Activated naive CD8-positive, alpha-beta T cell treated with anti-CD3 and anti-CD28 coated beads, Interleukin-2, amount 10 ng/mL, durations not matched to agents 7 days and 5 days (primary cell): ENCODE measurements at places on chromosomes 11 and 22. TPM values are rescaled to one million over a fixed set of nuclear protein-coding genes. Genes with fewer than 3 reads are reported as not detected.

Gene MS4A4E
- not detected for total RNA-seq

Gene CRYBA4
- not detected for total RNA-seq

Gene CLDN5
- total RNA-seq, result not detected

Gene OR8B4
- not detected for total RNA-seq

Gene NPAS4
- total RNA-seq, result 0.23 TPM

Gene RIBC2
- 11.2 TPM for total RNA-seq

Gene OR10D3
- not detected for total RNA-seq

Gene TNNI2
- 0.67 TPM for total RNA-seq

- H3K4me3 ChIP-seq, result no peak overlapping the region
- DNase-seq, result no peak
- H3K36me3 ChIP-seq, result no peaks in the 10 kb centered on the region
- no peaks in the 10 kb centered on the region for H3K27me3 ChIP-seq
- H3K27ac ChIP-seq, result no peak overlapping the region
- H3K4me1 ChIP-seq, result no peaks in the 10 kb centered on the region
These were observed 1086.8 kb downstream of the BRD1 start for GRCh38 chr22:48740731-48741405.

GRCh38 chr11:10937385-10937771 is 79.5 kb upstream of the ZBED5 start:
- no peak for DNase-seq
- peaks cover 6% of the 10 kb centered on the region for H3K4me1 ChIP-seq
- H3K36me3 ChIP-seq, result no peaks in the 10 kb centered on the region
- H3K27ac ChIP-seq, result no peak overlapping the region

DNA sequence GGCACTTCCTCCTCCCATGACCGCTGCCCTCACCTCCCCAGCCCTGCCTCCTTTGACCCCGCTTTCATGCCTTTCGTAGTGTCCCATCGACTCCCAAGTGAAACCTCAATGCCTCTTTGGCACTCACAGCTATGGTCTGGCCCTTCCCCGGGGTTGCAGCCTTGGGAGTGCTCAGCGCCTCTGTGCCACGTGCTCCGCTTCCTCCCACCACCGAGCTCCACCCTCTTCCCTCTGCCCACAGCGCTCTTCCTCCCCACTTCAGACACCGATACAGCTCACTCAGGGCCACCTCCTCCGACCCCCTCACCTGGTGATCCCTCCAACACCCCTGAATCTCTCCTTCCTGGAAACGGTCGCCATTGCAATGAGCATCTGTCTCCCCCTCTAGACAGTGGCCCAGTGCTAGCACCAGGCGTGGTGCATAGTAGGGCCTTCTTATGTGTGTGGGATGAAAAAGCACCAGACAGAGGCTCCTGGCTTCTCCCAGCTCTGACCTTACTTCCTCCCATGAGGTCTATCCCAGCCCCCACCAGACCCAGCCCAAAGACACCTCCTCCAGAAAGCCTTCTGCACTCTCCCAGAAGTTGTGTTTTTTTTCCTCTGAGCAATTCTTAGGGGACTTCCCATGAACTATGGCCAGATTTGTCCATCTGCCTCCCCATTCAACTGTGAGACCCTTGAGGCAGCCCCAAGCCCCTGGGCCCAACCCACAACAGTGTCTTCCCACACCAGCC is 16.4 kb upstream of the SCGB1A1 start:
- peak; percentile 72 for DNase-seq
- H3K36me3 ChIP-seq, result no peaks in the 10 kb centered on the region
- H3K4me3 ChIP-seq, result peak overlapping the region; percentile 76
- H3K27me3 ChIP-seq, result no peaks in the 10 kb centered on the region

DNA sequence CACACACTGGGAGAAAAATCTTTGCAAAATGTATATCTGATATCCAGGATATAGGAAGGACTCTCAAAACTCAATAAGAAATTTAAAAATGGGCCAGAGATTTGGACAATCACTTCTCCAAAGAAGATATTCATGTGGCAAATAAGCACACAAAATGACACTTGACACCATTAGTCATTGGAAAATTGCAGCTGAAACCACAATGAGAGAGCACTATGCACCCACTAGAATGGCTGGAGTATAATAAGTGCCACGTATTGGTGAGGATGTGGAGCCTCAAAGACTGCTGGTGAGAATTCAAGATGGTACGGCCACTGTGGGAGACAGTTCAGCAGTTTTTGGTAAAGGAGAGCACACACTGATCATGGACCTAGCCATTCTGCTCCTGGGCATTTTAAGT is 12.8 kb upstream of the OSBPL5 start:
- no peak for DNase-seq
- H3K27me3 ChIP-seq, result no peaks in the 10 kb centered on the region
- H3K36me3 ChIP-seq, result peaks cover 3% of the 10 kb centered on the region
- no peak overlapping the region for H3K4me3 ChIP-seq

DNA sequence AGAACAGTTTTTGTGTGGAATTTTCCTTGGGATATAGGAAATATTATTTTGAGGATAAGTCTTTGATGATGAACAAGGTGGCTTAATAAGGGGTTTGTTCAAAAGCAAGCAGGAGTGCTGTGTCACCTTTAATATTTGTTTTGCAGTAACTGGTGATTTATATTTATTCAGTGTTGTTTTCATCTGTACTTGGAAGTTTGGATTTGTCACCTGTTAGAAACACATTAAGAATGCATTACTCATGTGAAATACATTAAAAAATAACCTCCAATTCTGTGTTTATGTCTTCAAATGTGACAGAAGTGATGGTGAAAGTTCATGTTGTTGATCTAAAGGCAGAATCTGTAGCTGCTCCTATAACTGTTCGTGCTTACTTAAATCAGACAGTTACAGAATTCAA is 70.5 kb downstream of the DKK3 start:
- DNase-seq, result no peak
- no peak overlapping the region for H3K27ac ChIP-seq
- no peak overlapping the region for H3K4me3 ChIP-seq
- H3K27me3 ChIP-seq, result no peaks in the 10 kb centered on the region

DNA sequence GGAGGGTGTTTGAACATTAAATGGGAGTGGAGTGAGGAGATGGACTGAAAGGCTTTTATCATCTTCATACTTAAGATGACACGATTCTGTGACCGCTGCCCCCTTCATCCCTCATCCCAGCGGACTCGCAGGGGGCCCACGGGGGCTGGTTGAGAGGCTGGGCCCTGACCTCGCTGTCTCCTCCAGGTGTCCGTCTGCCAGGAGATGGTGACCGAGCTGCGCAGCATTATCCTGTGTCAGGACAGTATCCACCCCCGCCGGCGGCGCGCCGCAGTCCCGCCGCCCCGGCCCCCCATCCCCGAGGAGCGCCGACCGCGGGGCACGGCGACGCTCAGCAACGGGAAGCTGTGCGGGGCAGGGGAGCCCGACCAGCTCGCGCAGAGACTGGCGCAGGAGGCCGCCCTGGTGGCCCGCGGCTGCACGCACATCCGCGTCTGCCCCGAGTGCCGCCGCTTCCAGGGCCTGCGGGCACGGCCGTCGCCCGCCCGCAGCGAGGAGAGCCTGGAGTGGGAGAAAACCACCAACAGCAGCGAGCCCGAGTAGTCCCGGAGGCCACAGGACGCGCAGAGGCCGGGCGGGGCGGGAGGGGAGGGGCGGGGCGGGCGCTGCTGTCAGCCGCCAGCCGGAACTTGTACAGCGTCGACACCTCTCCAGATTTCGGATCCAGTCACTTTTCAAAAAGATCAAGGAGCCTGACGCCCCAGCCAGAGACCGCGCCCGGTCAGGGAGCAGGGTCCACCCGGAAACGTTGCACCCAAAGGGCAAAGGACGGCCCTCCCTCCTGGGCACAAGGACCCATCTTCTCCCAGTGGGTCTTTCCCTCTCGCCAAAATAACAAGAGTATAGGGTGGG is 38.0 kb upstream of the TBCEL start:
- DNase-seq, result peak; percentile 64
- H3K27ac ChIP-seq, result no peak overlapping the region
- peak overlapping the region; percentile 52 for H3K4me3 ChIP-seq

- H3K36me3 ChIP-seq, result no peaks in the 10 kb centered on the region
- no peak overlapping the region for H3K4me3 ChIP-seq
- peaks cover 2% of the 10 kb centered on the region for H3K27me3 ChIP-seq
- no peak overlapping the region for H3K27ac ChIP-seq
These were observed 2.9 kb upstream of the SGSM1 start for GRCh38 chr22:24803064-24803542.

- no peaks in the 10 kb centered on the region for H3K4me1 ChIP-seq
- no peaks in the 10 kb centered on the region for H3K36me3 ChIP-seq
- no peak overlapping the region for H3K27ac ChIP-seq
- no peaks in the 10 kb centered on the region for H3K27me3 ChIP-seq
- DNase-seq, result no peak
These were observed 17.9 kb downstream of the SWAP70 start for GRCh38 chr11:9681583-9682372.

DNA sequence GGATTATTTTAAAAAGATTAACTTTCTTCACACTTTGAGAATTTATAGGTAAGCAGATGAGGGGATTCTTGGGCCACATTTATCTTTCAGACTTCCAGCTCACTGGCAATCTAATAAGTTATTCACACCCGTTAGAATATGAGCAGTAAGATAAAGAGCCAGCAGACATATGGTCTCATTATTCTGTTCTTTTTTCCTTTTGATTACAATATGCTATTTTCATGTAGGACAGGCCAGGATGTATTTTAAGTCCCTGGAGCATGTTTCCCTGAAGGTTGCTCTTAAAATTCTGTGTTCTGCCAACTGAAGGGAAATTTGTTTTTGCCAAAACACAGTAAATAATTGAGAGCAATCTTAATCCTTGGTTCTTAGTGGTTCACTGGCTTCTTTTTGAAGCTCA is 22.2 kb downstream of the PDHX start:
- peaks cover 15% of the 10 kb centered on the region for H3K4me1 ChIP-seq
- no peak overlapping the region for H3K27ac ChIP-seq
- H3K27me3 ChIP-seq, result no peaks in the 10 kb centered on the region
- H3K4me3 ChIP-seq, result no peak overlapping the region
- peaks cover 21% of the 10 kb centered on the region for H3K36me3 ChIP-seq

DNA sequence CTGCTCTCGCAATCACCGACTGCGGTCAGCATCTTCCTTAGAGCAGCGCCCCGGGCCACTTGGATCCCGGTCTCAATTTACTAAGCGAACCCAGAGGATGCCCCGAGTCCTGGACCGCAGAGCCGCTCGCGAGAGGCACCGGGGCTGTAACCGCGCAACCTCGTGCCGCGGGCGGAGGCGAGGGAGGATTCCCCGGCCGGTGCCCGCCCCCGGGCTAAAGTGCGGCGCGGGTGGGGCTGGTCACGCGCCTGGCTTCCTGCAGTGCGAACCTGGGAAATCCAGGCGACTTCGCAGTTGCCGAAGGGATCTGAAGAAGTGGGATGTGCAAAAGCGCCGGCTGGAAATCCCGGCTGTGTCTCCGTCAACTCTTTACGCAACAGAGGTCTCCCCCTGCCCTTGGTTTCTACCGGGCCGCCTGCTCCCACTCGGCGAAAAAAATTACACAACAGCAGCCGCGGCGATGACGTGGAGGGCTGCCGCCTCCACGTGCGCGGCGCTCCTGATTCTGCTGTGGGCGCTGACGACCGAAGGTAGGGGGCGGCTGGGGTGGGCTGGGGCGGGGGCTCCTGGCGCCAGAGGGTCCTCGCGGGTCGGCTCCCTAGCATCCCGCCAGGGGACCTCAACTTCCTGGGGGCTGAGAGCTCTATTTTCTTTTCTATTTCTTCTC is at the start of gene NCR3LG1:
NCR3LG1 (plus strand) TSS at position 291 of the 667 bp plus-strand sequence; CDS start at position 461, 170 bp downstream.
- peak; percentile 71 for DNase-seq
- H3K4me1 ChIP-seq, result peaks cover 28% of the 10 kb centered on the region
- peaks cover 12% of the 10 kb centered on the region for H3K36me3 ChIP-seq

GRCh38 chr22:43566021-43566420 is 154.2 kb downstream of the MPPED1 start:
- no peaks in the 10 kb centered on the region for H3K4me1 ChIP-seq
- H3K27ac ChIP-seq, result no peak overlapping the region
- no peaks in the 10 kb centered on the region for H3K36me3 ChIP-seq
- no peaks in the 10 kb centered on the region for H3K27me3 ChIP-seq
- no peak overlapping the region for H3K4me3 ChIP-seq

DNA sequence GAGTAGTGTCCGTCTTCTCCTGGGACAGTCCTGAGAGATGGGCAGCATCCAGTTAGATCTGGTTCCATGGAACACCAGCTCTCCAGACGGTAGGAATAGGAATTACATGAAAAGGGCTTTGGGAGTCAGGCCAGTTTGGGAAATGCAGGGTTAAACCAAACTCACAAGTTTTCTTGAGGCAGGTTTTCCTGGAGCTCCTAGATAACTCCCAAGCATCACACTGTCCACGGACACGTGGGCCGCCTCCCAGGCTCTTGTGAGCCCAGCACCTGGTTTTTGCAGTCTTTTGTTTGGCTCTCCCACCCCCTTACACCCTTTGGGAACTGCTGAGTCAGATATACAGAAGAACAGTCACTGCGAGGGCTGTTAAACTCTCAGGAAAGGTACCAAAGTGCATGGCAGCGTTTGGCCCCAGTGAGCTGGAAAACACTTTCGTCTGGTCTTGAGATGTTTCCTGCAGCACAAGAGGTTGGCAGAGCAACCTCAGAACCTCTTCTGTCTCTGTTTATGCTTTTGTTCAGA is 90.0 kb downstream of the BCR start:
- no peaks in the 10 kb centered on the region for H3K27me3 ChIP-seq
- peaks cover 7% of the 10 kb centered on the region for H3K4me1 ChIP-seq
- no peak overlapping the region for H3K4me3 ChIP-seq
- no peak for DNase-seq
- H3K36me3 ChIP-seq, result peaks cover 1% of the 10 kb centered on the region

DNA sequence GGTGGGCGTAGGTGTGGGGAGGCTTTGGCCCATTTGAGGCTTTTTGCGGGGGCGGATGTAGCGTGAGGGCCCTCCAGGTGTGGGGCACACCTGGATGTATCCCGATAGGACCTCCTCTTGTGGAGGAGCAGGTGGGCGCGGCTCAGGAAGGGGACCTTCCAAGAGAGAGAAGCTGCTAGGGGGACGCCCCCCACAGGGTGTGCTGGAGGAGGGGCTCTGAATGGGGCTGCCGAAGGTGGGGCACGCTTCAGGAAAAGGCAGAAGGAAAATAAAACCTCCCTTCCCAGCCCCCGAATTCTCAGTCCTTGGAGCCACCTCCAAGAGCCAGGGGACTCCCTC is 621 bp downstream of the SGSM1 start:
- H3K4me3 ChIP-seq, result peak overlapping the region; percentile 15
- H3K4me1 ChIP-seq, result peaks cover 3% of the 10 kb centered on the region
- no peak for DNase-seq

- peak overlapping the region; percentile 13 for H3K27ac ChIP-seq
- H3K27me3 ChIP-seq, result no peaks in the 10 kb centered on the region
- peaks cover 25% of the 10 kb centered on the region for H3K36me3 ChIP-seq
- no peak for DNase-seq
- no peak overlapping the region for H3K4me3 ChIP-seq
- peaks cover 24% of the 10 kb centered on the region for H3K4me1 ChIP-seq
These were observed 34.7 kb downstream of the USP35 start for GRCh38 chr11:78223320-78223954.

DNA sequence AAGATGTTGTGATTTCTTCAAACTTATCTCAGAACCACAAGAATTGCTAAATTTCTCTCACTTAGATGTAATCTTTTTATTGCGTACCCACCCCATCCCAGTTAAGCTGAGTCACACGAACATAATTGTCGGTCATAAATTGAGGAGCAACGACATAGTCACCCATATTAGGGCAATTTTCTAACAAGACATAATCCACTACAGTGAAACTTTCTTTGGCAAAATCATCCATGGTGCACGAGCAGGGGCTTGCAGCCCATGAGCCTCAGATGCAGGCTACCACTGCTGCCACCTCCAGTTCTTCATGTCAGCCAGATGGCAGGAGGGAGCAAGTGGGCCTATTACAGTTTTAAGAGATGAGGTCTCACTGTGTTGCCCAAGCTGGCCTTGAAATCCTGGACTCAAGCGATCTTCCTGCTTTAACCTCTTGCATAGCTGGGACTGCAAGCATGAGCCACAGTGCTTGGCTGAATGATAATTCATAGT is 70.3 kb upstream of the GRK2 start:
- peak overlapping the region; percentile 45 for H3K27ac ChIP-seq
- no peak overlapping the region for H3K4me3 ChIP-seq
- H3K36me3 ChIP-seq, result peaks cover 17% of the 10 kb centered on the region
- no peaks in the 10 kb centered on the region for H3K27me3 ChIP-seq
- DNase-seq, result no peak
